ENCODE measurements at places on chromosomes 4 and X. TPM values are rescaled to one million over a fixed set of nuclear protein-coding genes. Genes with fewer than 3 reads are reported as not detected.
A peak's percentile ranks its signal among the peaks of the same experiment; 100 is the strongest.

- no peak for DNase-seq
- H3K27me3 ChIP-seq, result peaks cover 55% of the 10 kb centered on the region
- H3K4me3 ChIP-seq, result peak overlapping the region; percentile 47
Observed at GRCh38 chrX:107676559-107677378, 48.5 kb downstream of the PRPS1 start.

GRCh38 chrX:88202149-88202548 lies 544.9 kb upstream of the CPXCR1 start:
- no peak overlapping the region for H3K4me3 ChIP-seq
- H3K36me3 ChIP-seq, result no peaks in the 10 kb centered on the region
- no peaks in the 10 kb centered on the region for H3K27me3 ChIP-seq

DNA sequence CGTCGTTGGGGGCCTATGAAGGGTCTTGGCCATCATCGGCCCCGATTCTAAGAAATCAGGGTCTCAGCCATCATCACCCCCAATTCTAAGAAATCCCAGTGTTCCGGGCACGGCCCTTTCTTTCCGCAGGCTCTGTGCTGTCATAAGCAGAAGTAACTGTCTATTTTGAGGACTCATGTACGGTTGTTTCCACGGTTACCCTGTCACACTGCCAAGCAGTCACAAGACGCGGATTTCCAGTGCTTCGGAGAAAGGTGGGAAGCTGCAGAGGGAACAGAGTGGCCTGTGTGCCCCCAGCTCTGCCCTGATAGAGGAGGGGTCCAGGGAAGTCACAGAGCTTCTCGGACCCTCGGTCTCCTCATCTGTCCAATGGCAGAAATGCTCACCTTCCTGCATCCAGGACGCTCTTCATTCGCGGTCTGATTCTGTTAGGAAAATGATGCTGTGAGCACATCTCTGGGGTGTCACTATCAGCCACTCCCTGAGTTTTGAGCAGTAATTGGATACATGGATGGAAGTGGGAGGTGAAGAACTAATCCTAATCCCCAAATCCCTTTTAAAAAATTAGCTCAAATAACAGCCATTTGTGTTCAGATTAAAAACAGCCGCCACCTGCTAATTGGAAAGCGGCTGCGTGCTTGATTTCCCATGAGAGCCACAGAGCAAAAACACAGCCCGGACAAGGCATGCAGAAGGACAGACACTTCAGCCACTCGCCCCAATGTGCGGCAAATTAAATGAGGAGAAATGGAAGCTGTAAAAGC lies 73.1 kb downstream of the WFS1 start:
- DNase-seq, result no peak
- no peaks in the 10 kb centered on the region for H3K36me3 ChIP-seq
- H3K4me1 ChIP-seq, result peaks cover 2% of the 10 kb centered on the region
- H3K4me3 ChIP-seq, result no peak overlapping the region
- no peak overlapping the region for H3K27ac ChIP-seq

DNA sequence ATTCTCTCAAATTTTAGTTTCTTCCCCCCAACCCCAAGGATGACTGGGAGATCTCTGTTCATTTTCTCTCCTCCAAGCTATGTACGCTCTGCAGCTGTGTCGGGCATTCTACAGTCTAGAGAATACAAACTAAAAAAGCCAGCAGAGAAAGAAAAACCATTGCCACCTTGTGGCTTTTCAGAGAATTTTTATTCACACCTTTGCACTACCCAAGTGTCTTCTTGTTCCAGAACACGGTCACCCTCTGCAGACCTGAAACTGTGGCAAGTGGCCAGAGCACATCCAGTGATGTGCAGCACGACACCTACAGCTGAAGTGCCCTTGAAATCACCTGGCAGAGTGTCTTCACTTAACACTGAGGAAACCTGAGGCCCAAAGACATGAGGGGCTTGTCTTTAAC lies 68.6 kb downstream of the CHST7 start:
- H3K27ac ChIP-seq, result no peak overlapping the region
- DNase-seq, result no peak
- H3K36me3 ChIP-seq, result peaks cover 3% of the 10 kb centered on the region
- no peaks in the 10 kb centered on the region for H3K4me1 ChIP-seq
- no peaks in the 10 kb centered on the region for H3K27me3 ChIP-seq

GRCh38 chr4:4217113-4217512 lies 9.6 kb downstream of the OTOP1 start:
- no peak for DNase-seq
- H3K4me1 ChIP-seq, result no peaks in the 10 kb centered on the region
- H3K4me3 ChIP-seq, result no peak overlapping the region
- peaks cover 33% of the 10 kb centered on the region for H3K27me3 ChIP-seq
- H3K27ac ChIP-seq, result no peak overlapping the region

Gene FIP1L1
- total RNA-seq, result 84.2 TPM

DNA sequence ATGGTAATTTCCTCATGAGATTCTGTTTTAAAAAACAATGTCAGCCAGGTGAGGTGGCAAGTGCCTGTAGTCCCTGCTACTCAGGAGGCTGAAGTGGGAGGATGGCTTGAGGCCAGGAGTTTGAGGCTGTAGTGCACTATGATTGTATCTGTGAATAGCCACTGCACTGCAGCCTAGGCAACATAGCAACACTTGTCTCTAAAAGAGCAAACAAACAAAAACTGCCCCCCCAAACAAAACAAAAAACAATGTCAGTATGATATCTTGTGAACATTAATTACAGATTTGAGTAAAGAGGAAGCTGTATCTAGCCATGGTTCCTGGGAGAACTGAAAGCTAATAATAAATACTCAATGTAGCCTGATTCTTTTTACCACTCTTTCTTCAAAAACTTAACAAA lies 6.8 kb upstream of the MSL3 start:
- DNase-seq, result no peak
- no peak overlapping the region for H3K27ac ChIP-seq
- no peak overlapping the region for H3K4me3 ChIP-seq
- H3K36me3 ChIP-seq, result no peaks in the 10 kb centered on the region
- peaks cover 18% of the 10 kb centered on the region for H3K27me3 ChIP-seq
- H3K4me1 ChIP-seq, result peaks cover 7% of the 10 kb centered on the region

Gene MND1
- total RNA-seq, result 9.7 TPM

DNA sequence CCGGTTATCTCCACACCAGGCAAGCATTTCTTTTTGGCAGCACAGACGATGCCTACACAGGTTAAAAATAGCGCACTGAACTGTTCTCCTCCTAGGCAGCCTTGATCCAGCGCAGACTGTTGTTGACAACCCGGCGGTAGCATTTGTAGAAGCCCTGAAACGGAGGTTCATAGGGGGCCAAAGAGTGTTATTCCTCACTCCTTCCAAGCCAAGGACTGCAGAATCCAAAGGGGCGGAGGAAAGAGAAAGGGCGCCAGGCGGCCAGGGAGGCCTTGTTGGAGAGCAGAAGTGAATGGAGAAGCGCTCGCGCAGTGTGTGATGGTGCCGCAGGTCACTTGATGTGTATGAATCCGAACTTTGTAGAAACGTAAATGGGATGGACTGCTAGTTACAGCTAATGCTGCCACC lies 82.7 kb downstream of the TENM3 start:
- no peak overlapping the region for H3K4me3 ChIP-seq
- H3K4me1 ChIP-seq, result no peaks in the 10 kb centered on the region
- H3K27ac ChIP-seq, result no peak overlapping the region
- DNase-seq, result no peak

DNA sequence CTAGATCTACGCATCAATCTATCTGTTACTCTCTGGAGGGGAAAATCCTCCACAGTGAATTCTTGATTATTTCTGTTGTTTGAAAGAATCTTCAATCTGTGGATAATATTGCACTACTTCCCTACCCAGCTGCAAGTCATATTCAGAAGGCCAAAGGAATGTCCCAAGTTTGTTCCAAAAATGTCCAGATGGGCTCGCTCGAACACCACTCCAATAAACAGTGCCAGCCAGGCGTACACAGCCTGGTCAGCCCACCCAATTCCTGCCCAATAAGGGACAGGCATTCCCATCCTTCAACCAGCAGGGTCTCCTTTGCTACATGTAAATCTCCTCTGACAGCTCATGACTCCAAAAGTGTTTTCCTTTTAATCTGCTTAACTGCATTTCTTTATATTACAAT lies 80.7 kb upstream of the GPM6B start:
- H3K4me3 ChIP-seq, result no peak overlapping the region
- no peaks in the 10 kb centered on the region for H3K36me3 ChIP-seq
- H3K27ac ChIP-seq, result no peak overlapping the region
- peaks cover 2% of the 10 kb centered on the region for H3K4me1 ChIP-seq
- no peak for DNase-seq
- no peaks in the 10 kb centered on the region for H3K27me3 ChIP-seq

Gene SMIM31
- total RNA-seq, result not detected

- no peak overlapping the region for H3K27ac ChIP-seq
- no peak for DNase-seq
- peaks cover 1% of the 10 kb centered on the region for H3K4me1 ChIP-seq
- no peaks in the 10 kb centered on the region for H3K36me3 ChIP-seq
Observed at GRCh38 chr4:151906438-151906837, 145.6 kb upstream of the GATB start.

DNA sequence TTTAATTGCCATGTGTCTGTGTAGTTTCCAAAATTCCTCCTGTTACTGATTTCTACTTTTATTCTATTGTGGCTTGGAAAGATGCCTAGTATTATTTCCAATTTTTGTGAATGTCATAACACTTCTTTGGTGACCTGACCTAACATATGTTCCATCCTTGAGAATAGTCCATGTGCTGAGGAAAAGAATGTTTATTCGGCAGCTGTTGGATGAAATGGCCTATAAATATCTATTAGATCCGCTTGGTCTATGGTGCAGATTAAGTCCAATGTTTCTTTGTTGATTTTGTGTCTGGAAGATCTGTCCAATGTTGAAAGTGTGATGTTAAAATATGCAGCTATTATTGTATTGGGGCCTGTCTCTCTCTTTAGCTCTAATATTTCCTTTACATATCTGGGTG lies 219.2 kb upstream of the HDX start:
- no peak for DNase-seq
- H3K27me3 ChIP-seq, result no peaks in the 10 kb centered on the region
- no peaks in the 10 kb centered on the region for H3K36me3 ChIP-seq
- no peak overlapping the region for H3K27ac ChIP-seq
- H3K4me3 ChIP-seq, result no peak overlapping the region

GRCh38 chrX:106611679-106612392 lies at the start of gene RADX:
Gene RADX (plus strand): TSS chrX:106611978. CDS start chrX:106612081, 103 bp downstream.
- peaks cover 11% of the 10 kb centered on the region for H3K27me3 ChIP-seq
- H3K4me3 ChIP-seq, result peak within 1 kb of the TSS; percentile 89
- H3K27ac ChIP-seq, result peak within 1 kb of the TSS; percentile 87
- DNase-seq, result peak; percentile 63
- peaks cover 7% of the 10 kb centered on the region for H3K4me1 ChIP-seq

- no peak for DNase-seq
- no peak overlapping the region for H3K4me3 ChIP-seq
- H3K27me3 ChIP-seq, result peaks cover 1% of the 10 kb centered on the region
- H3K36me3 ChIP-seq, result no peaks in the 10 kb centered on the region
- no peak overlapping the region for H3K27ac ChIP-seq
Observed at GRCh38 chr4:104983615-104984179, 163.0 kb upstream of the TET2 start.

GRCh38 chrX:116226665-116227484 lies 56.3 kb downstream of the AGTR2 start:
- H3K27me3 ChIP-seq, result no peaks in the 10 kb centered on the region
- no peaks in the 10 kb centered on the region for H3K36me3 ChIP-seq
- H3K27ac ChIP-seq, result no peak overlapping the region
- no peak for DNase-seq
- H3K4me1 ChIP-seq, result peaks cover 13% of the 10 kb centered on the region

Gene NLGN4X
- total RNA-seq, result 45.0 TPM

GRCh38 chr4:106316773-106317409 lies 541 bp downstream of the AIMP1 start:
- peaks cover 17% of the 10 kb centered on the region for H3K4me1 ChIP-seq
- H3K27me3 ChIP-seq, result no peaks in the 10 kb centered on the region
- peaks cover 14% of the 10 kb centered on the region for H3K36me3 ChIP-seq
- no peak overlapping the region for H3K4me3 ChIP-seq
- no peak overlapping the region for H3K27ac ChIP-seq
- no peak for DNase-seq

Gene MAGEA4
- not detected for total RNA-seq

DNA sequence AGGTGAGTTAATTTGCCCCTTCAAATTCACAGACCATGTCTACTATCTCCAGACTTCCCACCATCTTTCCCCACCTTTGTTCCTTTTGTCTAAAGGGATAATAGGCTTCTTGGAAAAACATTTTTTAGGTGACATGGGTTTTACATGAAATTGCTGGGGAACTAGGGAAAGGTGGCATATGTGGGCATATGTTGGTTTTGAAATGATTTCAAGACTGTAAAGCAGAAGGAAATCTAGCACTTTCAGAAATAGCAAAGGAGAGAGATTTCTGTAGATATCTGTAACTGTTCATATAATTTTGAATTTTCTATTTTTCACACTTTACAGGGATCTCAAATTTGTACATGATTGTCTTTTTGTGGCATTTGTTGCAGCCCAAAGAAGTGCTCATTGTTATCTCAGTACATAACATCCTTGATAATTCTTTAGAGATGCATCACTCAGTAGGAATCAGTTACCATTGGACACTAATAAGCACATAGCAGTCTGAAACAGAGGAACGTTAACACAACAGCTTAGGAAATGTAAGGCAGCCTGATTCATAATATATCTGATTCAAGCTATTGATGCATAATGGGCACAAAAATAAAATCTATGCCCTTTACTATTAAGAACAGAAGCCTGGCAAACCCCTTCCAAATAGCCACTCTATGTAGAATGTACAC lies 659.7 kb downstream of the CENPC start:
- H3K27ac ChIP-seq, result no peak overlapping the region
- peaks cover 8% of the 10 kb centered on the region for H3K36me3 ChIP-seq
- no peak overlapping the region for H3K4me3 ChIP-seq
- peaks cover 5% of the 10 kb centered on the region for H3K4me1 ChIP-seq
- no peaks in the 10 kb centered on the region for H3K27me3 ChIP-seq

- H3K4me1 ChIP-seq, result peaks cover 3% of the 10 kb centered on the region
- no peak overlapping the region for H3K27ac ChIP-seq
- peaks cover 3% of the 10 kb centered on the region for H3K36me3 ChIP-seq
- H3K4me3 ChIP-seq, result no peak overlapping the region
Observed at GRCh38 chr4:151712777-151713176, 48.0 kb downstream of the GATB start.

DNA sequence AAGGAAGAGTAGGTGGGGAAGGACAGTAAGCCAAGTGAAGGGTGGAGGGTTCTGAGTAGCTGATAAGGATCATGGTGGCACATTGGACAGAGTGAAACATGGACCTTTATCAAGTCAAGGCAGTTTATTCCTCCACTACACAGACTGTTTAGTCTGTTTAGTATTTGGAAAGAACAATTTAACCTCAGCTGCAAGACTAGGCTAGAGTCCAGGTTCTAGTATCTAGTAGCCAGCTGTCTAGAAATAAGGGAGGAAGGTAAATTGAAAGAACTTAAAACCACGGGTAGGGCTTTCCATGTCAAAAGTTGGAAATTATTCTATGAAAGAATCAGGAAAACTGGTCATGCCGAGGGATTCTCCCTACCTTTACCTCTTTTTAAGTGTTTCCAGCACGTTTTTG lies 140.1 kb upstream of the MED14 start:
- no peaks in the 10 kb centered on the region for H3K4me1 ChIP-seq
- no peak overlapping the region for H3K27ac ChIP-seq
- no peak for DNase-seq

GRCh38 chr4:155062948-155063347 lies 145.5 kb upstream of the NPY2R start:
- no peak overlapping the region for H3K27ac ChIP-seq
- H3K4me1 ChIP-seq, result peaks cover 3% of the 10 kb centered on the region
- H3K27me3 ChIP-seq, result no peaks in the 10 kb centered on the region
- H3K4me3 ChIP-seq, result no peak overlapping the region
- no peaks in the 10 kb centered on the region for H3K36me3 ChIP-seq
